ENCODE measurements at places on chromosomes 13 and 19. TPM values are rescaled to one million over a fixed set of nuclear protein-coding genes. Genes with fewer than 3 reads are reported as not detected.

The CD37 gene
- 22.4 TPM for total RNA-seq

The FKBP8 gene
- total RNA-seq: 429 TPM

The TMC4 gene
- total RNA-seq: not detected

The HRC gene
- total RNA-seq: 0.83 TPM

The KCNN1 gene
- total RNA-seq: 0.17 TPM

The NUMBL gene
- 51.7 TPM for total RNA-seq

GRCh38 chr19:18274781-18275356 is 617 bp upstream of the IQCN start:
- no peaks in the 10 kb centered on the region for H3K27me3 ChIP-seq
- H3K4me1 ChIP-seq: peaks cover 68% of the 10 kb centered on the region
- peak; percentile 95 for DNase-seq
- peak overlapping the region; percentile 100 for H3K27ac ChIP-seq

DNA sequence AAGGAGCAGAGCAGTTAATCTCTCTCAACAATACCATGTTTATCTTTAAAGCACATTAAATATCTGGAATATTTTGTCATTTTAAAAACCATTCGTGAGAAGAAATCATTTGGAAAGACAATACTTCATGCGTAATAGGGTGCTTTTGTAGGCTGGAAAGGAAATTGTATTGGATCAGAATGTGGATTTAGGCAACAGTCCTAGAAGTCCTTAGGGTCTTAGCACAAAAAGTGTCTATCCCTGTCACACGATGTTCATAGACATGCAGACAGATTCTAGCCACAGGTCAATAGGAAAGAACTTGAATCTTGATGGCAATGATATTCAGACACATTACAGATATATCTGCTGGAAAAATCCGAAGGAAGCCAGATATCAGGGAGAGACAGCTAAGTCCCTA is 156.0 kb downstream of the KCTD12 start:
- no peaks in the 10 kb centered on the region for H3K36me3 ChIP-seq
- no peak overlapping the region for H3K27ac ChIP-seq
- no peak for DNase-seq
- H3K4me3 ChIP-seq: no peak overlapping the region
- no peaks in the 10 kb centered on the region for H3K27me3 ChIP-seq

- no peaks in the 10 kb centered on the region for H3K36me3 ChIP-seq
- no peak overlapping the region for H3K27ac ChIP-seq
- peaks cover 44% of the 10 kb centered on the region for H3K4me1 ChIP-seq
- no peaks in the 10 kb centered on the region for H3K27me3 ChIP-seq
- H3K4me3 ChIP-seq: no peak overlapping the region
- DNase-seq: no peak
These were observed 3.5 kb upstream of the DOCK6 start for GRCh38 chr19:11265785-11266236.

DNA sequence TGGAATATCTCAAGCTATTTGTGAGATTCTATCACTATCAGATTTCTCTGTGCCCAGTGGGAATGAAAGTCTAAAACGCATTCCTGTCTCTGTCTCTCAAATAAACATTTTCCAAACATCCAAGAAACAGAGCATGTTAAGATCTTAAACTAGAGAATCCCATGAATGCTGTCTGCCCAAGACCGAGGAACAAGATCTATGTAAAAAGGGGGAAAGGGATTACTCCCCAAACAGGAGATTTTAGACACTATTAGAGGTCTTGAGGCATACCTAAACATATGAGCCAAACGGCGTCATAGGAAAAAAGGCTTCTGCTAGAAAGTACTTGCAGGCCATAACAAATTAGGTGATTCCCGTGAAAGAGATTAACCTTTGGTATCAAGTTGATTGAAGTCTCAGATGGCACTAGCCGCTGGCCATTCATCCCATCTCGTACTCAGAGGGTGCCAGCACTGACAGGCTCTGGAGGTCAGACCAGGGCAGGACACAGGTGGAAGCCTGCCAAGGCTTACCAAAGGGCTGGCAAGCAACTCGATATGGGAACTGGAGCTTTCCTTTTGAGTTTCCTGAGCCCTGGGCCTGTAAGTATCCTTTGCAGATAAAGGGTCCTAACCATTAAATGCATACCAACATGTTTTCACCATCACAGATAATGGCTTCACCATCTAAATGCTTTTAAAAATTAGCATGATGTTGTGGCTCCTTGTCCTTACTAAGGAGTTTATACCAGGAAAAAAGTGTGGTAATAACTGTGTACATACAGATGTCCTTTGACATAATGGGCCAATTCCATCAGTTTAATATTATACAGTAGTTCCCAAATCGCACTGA is 225.2 kb downstream of the FOXO1 start:
- no peaks in the 10 kb centered on the region for H3K27me3 ChIP-seq
- no peaks in the 10 kb centered on the region for H3K36me3 ChIP-seq
- H3K4me3 ChIP-seq: no peak overlapping the region
- DNase-seq: no peak
- H3K4me1 ChIP-seq: peaks cover 54% of the 10 kb centered on the region

Data from esophagus muscularis mucosa (tissue), 4 donors.